ENCODE measurements at places on chromosomes 12 and 14.

DNA sequence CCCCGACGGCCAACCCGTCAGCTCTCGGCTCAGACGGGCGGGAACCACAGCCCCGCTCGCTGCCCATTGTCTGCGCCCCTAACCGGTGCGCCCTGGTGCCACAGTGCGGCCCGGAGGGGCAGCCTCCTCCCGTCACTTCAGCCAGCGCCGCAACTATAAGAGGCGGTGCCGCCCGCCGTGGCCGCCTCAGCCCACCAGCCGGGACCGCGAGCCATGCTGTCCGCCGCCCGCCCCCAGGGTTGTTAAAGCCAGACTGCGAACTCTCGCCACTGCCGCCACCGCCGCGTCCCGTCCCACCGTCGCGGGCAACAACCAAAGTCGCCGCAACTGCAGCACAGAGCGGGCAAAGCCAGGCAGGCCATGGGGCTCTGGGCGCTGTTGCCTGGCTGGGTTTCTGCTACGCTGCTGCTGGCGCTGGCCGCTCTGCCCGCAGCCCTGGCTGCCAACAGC, at the start of gene WNT1:
TSS of gene WNT1 (plus strand) at position 32 of the 450 bp plus-strand sequence. CDS start at position 361, 329 bp downstream.
- no peak for DNase-seq

DNA sequence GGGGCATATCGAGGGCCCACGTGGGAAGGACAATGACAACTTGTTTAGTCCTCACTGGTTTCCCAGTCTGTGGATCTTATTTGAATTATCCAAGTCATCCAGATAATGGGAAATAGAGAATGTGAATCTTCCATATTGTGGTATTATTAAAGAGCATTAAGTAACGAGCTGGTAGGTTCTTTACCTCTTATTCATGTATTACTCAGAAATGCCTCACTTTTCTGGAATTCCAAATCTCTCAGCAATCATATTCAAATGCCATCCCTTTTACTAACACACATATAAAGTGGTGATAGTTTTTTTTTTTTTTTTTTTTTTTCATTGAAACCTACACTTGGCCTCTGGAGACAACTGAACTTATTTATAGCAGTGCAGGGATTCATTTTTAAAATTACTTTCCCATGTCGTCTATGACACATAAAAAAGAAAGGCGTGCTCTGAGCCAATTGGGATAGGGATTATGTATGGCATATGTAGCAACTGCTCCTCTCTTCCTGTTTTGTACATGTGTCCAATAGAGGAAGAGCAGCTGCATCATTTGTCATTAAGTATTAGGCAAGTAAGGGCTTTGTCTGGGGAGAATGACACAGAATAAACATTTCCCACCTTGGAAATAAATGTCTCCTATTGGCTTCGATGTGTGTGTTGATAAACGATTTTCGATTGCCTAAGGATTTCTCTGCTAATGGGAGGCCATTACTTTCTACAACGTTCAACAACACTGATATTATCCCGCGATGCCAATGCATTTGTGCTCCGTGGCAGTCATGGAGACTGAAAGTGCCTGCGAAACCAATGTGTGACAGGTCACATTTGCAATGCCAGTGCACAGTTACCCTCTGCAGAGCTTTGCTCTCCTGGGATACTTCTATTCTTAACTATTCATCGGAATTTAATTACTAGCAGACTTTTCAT, 78.6 kb upstream of the IFNG-AS1 start:
- no peak for DNase-seq

GRCh38 chr14:66724996-66725395, 217.0 kb downstream of the GPHN start:
- no peak for DNase-seq

GRCh38 chr12:52892207-52892852, 12.5 kb downstream of the KRT8 start:
- no peak for DNase-seq

DNA sequence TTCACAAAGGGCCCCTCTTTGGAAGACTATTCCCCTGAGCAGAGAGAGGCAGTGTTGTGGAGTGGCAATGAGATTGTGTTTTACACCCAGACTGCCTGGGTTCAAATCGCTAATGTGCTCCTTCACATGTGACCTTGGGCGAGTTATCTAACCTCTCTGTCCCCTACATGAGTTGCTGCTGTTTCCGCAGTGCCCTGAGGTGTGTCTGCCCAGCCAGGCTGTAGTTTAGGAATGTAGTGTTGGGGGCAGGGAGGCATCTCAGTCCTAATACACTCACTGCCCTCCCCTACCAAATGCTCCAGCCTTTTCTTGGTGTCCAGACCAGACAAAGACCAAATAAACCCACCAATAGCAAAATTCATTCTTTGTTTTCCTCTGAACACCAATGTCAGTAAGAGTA, 78.6 kb downstream of the SLC24A4 start:
- DNase-seq, result no peak

DNA sequence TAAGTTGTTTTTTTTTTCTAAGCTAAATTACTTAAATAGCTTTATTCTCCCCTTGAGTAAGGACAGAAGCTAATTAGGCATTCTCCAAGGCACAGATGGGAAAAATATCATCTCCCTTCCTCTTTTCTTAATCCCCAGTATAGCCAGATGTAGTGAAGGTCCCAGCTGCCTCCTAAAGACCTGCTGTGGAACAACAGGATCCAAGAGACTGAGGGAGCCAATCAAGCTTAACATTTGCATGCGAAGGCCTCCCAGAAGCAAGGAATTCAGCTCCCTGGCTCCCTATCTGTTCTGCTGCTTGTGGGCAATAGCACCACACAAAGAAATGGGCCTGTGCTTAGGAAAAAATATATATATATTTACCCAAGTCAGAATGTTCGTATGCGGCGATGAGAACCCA, 255.2 kb downstream of the SYT1 start:
- no peak for DNase-seq

DNA sequence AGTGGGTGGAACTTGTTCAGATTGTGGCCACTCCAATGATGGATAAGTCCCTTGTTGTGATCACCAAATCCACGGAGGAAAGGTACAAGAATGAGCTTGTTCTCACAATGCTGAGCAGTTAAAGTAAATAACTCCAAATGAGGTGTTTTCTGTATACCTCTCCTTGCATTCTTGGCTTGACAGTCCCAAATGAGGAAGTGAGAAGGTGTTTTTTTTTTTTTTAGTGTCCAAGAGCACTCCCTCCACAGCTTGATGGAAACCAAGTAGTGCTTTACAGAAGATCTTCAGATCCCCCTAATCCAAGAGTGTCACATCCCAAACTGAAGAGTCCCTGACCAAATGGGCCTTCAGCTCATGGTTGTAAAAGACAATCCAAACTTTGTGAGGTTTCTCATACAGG, 153.6 kb downstream of the ATP23 start:
- no peak for DNase-seq

DNA sequence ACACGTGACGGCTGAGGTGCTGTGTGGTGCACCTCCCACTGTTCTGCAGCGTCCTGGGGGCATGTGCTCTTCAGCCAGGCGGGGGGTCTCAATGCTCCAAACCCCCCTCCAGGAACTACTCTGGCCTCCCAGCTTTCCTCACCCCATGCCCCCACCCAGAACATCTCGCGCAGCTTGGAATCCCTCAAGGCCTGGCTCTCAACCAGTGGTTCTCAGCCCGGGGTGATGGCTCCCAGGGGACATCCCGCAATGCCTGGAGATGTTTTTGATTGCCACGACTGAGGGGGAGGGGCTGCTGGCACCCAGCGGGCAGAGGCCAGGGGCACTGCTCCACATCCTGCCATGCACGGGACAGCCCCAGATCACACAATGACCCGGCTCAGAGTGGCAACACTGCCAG, 78.9 kb upstream of the DICER1 start:
- no peak for DNase-seq

DNA sequence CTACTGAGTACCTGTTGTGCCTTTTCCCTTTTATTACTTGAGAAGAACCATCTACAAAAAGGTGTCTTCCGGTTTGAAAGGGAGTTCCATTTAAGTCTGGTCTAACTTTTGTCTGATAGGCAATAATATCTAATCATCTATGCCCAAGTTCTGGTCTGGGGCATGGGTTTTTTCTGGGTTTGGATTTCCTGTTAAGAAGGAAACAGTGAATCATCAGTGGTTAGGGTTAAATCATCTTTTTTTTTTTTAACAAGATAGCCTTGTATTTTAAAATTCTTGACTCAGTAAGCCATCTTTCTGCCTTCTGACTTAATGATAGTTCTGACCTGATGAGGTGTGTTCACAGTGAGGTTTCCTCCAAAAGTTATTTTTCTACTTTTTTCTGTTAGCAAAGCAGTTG, 29.3 kb upstream of the CPNE8 start:
- DNase-seq, result no peak

GRCh38 chr14:96956464-96957239, 159.5 kb downstream of the VRK1 start:
- no peak for DNase-seq

GRCh38 chr12:14384783-14385638, 19.5 kb downstream of the ATF7IP start:
- peak; percentile 67 for DNase-seq

- no peak for DNase-seq
These were observed 329.8 kb upstream of the TMPO start for GRCh38 chr12:98185606-98186005.

GRCh38 chr14:58297412-58297761, 968 bp upstream of the ARID4A start:
- DNase-seq, result no peak

DNA sequence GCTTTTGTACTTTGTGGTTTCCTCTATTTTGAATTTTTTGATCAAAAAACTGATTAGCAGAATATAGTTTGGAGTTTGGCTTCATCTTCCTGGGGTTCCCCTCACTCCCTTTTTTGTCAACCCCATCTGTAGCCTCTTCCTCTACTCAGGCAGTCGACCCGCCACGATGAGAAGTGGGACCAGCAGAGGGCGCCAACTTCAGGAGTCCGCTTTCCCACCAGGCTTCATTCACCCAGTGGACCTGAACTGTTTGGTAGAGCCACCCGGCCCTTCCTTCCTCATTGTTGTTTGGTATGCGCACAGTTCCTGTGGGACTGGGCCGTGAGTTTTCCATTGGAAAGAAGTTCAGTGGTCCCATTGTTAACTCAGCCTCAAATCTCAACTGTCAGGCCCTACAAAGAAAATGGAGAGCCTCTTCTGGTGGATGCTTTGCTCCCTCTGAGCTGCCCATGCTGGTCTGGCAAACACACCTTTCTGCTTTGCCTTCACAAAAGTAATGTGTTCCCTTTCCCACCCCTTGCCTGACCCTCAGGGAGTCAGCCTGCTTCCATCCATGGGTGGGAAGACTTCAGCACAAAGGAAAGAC, 21.7 kb downstream of the TMBIM6 start:
- DNase-seq, result no peak

GRCh38 chr12:52965337-52965731, 16.4 kb downstream of the KRT18 start:
- no peak for DNase-seq

DNA sequence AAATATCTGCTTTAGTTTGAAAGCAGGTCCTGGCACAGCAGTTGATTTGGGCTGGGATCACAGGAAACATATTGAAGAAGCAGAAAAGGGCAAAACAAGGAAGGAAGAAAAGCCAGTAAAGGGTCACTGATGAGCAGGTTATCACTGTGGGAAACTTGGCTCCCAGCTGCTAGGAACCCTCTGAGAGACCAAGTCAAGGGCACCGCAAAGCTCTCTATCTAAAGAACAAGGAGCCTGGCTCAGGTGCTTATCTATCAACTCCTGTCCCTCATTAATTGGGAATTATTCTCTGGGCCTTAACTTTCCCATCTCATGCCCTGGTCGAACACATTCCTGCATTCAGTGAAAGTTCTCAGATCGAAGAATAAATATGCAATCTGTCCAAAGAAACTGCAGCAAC, 450.9 kb upstream of the RPL10L start:
- DNase-seq, result no peak

- no peak for DNase-seq
These were observed 10.6 kb upstream of the TBPL2 start for GRCh38 chr14:55450987-55451386.

GRCh38 chr14:90755661-90756304, 60.4 kb downstream of the TTC7B start:
- DNase-seq, result no peak

DNA sequence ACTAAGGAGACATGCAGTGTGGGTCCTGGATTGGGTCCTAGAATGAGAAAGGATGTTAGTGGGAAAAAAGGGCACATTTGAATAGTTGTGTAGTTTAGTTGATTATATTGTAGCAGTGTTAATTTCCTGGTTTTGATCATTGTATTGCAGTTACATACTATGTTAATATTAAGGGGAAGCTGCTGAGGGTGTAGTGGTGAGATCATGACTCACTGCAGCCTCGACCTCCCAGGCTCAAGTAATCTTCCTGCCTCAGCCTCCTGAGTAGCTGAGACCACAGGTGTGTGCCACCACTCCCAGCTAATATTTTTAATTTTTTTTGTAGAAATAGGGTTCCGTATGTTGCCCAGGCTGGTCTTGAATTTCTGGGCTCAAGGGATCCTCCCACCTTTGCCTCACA, 21.7 kb downstream of the BORCS5 start:
- DNase-seq, result no peak

GRCh38 chr12:75971253-75971652, 60.3 kb downstream of the PHLDA1 start:
- DNase-seq, result no peak

DNA sequence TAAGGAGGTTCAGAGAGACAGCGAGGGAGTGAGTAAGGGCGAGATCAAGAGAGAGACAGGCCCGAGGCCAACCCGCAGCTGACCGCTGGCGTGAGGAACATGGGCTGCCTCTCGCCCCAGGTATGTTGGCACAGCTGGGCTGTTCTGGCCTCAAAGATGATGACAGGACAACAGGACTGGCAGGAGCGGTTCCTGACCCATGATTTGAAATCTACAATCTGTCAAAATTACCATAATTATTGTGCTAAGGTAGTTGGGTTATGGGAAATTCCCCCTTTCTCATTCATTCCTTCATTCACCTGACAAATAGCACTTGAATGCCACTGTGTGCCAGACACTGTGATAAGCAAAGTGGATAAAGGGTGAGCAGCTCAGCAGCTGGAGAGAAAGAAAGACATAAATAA, 5.1 kb upstream of the ENDOU start:
- DNase-seq, result no peak

GRCh38 chr12:93813972-93814821, 137.0 kb downstream of the CRADD start:
- no peak for DNase-seq

DNA sequence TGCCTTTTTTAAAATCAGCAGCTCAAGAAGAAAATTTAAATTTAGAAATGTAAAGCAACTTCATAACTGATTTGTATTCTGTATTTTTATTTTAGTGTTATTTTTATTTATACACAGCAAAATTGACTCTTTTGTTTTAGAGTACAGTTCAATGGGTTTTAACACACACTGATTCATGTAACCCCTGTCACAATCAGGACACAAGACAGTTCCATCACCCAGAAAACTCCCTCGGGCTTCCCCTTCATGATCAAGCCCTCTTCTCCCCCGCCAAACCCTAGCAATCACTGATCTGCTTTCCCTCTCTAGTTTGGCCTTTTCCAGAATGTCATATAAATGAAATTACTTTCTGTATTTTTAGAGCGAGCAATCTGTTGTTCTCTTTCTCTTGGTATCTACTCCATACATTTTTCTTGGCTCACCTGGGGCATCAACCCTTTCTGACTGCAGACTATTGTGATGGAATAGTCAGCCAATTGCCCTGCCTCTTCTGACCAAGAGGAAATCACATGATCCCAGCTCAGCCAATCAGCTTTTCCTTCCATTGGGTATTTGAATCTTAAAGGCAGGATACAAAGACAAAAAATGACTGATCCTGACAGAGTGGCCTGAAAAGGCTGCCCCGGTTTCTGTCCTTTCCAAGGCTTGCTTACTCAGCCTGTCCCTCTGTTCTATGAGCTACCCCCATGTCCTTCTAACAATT, 5.3 kb downstream of the SLC5A8 start:
- no peak for DNase-seq

Measured in NCI-H187 treated with DMSO at 0.1 percent for 48 hours (cell line).